Tibial artery (tissue), 4 donors: ENCODE measurements at places on chromosomes 4 and X.

DNA sequence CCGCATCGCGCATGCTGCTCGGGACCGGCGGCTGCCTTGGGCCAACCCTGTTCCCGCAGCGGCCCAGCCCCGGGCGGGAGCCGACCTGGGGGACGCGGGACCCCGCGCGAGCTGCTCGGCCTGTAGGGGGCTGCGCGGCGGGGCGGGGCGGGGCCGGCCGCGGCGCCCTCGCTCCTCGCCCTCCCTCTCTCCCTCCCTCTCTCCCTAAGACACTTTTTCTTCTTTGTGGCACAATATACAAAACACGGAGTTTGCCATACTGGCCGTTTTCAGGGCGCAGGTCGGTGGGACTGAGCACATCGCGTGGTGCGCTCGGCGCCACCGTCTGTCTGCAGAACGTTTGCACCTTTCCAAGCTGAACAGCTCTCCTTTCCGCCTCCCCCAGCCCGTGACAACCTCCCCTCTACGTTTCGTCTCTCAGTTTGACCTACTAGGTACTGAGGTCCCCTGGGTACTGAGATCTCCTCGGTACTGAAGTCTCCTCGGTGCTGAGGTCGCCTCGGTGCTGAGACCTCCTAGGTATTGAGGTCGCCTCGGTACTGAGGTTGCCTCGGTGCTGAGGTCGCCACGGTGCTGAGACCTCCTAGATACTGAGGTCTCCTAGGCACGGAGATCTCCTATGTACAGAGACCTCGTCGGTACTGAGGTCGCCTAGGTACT, 261.1 kb upstream of the PLCXD1 start:
- no peak for DNase-seq

DNA sequence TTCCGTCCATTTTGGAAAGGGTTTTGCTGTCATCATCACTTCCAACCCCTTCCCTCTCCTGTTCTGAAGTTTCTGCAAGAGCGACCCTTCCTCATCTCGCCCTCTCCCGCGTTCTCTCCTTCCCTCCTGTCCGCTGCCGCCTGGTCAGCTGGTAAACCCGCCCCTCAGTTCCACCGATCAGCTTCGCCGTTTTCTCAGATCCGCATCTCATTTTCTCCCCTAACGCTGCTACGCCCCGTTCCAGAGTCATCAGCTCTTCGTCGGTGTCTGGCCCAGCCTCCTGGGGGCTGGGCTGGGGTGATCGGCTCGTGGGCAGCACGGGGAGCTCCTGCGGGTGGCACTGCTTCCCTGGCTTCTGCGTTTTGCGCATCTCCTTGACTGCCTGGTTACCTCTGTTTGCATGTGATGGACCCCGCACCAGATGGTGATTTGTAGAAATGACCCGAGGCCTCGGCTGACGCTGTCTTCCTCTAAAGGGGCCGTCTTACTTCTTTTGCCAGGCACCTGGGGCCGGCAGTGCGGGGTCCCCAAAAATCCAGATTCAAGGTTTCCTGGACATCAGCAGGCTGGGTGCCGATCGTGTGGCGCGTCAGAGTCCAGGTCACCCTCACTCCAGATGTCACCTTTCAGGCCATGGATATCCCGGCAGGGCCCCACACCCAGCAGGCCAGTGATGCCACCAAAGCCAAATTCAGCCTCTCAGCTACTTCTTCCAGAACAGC, 13.4 kb downstream of the CTBP1 start:
- peak; percentile 9 for DNase-seq

GRCh38 chr4:6031846-6032245, 13.6 kb upstream of the C4orf50 start:
- DNase-seq, result no peak

DNA sequence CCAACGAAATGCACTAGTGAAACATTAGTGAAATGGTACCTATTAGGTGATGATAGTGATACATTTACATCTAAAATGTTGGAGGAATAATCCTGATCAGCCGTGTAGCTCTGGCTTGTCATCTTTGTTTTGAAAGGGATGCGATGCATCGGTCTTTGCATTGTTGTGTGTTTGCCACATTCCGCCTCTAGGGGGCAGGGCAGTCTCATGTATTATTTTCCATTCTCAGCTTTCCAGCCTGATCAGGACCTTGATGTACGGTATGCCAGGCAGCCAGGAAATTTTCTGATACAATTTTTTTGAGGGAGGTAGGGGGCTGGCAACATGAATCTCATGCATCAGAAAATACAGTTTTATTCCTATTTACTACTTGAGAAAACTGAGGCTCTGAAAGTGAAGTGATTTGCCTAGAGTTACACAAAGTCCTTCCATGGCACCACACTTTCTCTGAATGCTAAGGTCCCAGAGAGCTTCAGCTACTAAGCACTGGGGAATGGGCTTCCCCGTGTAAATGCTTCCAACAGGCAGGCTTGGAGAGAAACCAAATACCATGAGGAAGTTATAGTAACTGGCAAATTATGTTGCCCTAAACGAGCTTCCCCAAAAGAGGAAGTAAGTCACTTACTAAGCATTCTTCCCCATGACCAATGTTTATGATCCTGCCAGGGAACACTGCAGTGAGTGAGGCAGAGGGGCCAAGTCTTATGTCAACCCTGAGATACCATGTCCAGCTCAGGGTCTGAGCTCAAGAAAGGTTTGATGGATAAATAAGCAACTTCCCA, 31.8 kb upstream of the IQSEC2 start:
- peak; percentile 70 for DNase-seq

GRCh38 chrX:129553619-129554288, 13.7 kb downstream of the OCRL start:
- no peak for DNase-seq

DNA sequence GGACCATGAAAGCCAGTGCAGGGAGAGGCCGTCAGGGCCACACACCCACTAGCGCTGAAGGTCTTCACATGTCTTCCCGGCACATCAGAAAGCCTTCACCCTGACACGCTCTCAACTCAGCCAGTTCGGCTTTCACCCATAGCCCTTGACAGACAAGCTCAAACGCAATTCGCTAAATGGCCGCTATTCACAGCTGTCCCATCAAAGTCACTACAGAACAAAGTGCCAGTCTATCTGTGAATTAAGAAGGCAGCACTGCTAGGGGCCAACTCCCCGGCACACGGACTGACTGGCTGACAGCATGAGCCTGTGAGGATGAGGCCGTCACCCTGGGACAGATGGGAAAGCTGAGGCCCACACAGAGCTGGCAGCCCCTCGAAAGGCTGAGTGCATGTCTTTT, 45.7 kb downstream of the ACOX3 start:
- no peak for DNase-seq

GRCh38 chr4:10697086-10697485, 12.5 kb upstream of the CLNK start:
- DNase-seq, result no peak

DNA sequence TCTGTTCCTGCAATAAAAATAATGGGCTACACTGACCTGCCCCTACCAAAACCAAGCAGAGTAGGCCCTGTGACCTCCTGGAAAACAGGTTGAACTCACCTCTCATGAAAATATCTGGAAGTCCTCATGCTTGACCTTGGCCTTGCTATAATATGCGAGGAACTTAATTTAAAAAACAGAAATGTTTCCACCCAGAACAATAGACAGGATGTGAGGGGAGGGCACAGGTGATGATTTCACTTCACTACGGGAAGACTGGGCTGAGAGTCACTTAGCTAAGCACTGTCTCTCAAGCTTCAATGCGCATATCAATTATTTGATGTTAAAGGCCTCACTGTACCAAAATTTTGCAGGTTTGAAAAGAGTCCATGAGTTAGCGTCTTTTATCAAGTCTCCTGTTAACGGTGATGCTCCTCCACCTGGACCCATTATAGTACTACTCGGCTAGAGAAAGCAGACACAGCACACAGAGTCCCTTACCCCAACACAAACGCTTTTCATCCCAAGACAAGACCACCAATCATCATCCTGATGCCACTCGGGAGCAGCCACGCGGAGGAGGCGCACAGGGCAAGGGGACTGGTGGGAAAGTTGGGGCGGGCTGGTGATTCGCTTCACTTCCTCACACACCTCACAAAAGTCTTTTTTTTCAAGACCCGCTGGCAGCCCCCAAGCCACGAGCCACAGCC, 25.9 kb downstream of the ZNF721 start:
- DNase-seq, result no peak

DNA sequence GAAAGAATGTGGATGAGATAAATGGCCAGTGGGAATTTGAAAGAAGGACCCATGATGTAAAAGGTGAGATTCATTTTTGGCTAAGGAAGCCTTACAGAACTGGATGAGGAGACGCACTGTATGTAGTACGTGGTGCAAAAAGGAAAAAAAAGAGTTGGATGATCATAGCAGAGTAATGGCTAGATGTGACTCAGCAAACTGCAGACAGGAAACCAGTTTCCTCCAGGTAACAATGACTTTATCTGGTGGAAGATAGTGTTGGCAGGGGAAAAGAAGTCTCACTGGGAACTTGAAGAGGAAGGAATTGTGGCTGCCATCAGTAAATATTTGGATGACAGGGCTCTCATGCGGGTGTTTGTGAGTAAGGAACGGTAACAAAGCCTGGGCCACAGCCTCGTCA, 243.2 kb downstream of the CPE start:
- DNase-seq, result no peak

DNA sequence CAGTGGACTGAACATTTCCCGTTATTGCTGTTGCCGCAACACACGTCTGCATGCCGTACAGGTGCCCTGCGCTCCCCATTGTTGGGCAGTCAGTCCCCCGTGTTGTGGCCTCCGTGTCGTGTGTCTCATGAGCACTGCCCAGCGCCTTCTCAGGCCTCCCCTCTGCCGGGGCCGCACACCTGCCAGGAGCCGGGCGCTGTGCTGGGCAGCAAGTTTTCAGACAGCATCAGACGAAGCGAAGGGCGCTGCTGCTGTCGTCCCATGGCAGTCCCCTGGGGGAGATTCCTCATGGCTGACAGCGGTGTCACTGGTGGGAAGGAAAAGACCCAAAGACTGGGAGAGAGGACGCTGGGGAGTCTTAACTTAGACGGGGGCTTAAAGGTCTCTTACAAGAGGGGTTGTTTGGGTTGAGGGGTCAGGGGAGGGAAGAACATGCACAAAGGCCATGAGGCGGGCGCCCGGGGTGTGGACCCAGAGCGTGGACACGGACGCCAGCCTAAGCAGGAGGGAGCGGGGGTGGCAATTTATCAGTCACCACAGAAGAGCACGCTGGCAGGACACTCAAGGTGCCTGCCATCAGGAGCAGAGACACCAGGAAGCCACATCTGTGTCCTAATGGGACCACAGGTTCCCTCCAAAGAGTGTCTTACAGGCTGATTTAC, 47.3 kb downstream of the RGS12 start:
- no peak for DNase-seq

- no peak for DNase-seq
Observed at GRCh38 chr4:139728840-139729239, 63.2 kb downstream of the MGST2 start.

DNA sequence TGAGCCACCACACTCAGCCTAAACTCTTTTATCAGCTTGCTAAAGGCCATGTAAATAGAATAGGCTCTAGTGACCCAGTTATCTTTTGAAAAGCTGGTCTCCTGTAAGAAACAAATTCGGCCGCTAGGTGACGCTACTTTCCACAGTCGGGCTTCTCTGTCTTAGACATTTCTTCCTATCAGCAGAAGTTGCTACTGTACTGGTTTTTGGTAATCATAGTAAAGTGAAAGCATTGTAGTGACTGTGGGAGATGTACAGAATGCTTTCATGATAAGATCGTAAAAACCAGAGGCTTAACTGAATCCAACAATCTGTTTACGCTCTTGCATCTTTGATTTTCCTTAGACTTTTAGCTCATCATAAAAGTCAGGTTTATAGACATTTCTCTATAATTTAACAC, 82.6 kb downstream of the GK start:
- no peak for DNase-seq

- no peak for DNase-seq
Observed at GRCh38 chr4:120948382-120948781, 25.9 kb upstream of the PRDM5 start.

DNA sequence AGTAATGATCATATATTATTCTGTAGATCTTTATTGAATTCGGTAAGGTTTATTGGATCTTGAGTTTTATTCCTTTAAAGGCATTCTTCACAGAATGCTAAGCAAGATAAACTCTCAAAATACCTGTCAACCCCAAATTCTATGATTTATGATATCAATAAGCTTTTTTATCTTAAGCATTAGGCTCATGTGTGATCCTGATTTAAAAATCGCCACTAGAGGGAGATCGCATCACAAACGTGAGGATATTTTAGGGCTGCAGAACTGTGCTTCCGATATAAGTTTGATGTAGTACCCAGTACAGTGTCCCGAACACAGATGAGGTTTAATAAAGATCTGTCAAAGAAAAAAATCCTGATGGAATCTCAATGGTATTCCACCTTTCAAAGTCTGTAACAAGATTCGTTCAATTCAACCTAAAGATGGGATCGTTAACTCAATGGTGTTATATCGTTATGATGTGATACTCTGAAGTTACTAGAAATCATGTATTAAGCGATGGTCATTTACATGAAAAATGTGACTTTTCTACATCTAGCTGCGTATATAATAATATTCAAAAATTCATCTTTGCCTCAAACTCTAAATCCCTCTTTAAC, 169.0 kb downstream of the CORIN start:
- no peak for DNase-seq

GRCh38 chrX:140917354-140918115, 84.9 kb upstream of the SPANXB1 start:
- DNase-seq, result no peak

- no peak for DNase-seq
Observed at GRCh38 chrX:63330681-63331080, 20.5 kb downstream of the SPIN4 start.

DNA sequence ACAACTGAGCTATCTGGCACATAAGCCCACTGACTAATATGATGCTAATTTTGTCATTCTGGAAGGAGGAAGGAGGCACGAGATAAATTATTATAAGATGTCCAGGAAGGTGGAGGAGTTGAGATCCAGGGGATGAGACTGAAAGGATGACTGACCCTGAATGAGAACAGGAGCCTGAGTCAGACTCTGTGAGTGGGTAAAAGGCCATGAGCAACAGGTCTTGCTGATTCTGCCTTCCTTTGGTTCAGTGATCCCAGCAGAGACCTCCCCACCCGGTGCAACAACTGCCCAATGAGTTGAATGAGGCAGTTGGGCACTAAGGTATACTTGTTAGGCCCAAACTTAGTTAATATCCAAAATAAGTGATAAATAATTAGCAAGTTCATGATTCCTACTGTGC, 238.1 kb upstream of the GPC4 start:
- no peak for DNase-seq

- DNase-seq, result no peak
Observed at GRCh38 chr4:110975338-110975737, 352.5 kb upstream of the PITX2 start.

GRCh38 chr4:142961866-142962265, 115.8 kb upstream of the INPP4B start:
- DNase-seq, result no peak

DNA sequence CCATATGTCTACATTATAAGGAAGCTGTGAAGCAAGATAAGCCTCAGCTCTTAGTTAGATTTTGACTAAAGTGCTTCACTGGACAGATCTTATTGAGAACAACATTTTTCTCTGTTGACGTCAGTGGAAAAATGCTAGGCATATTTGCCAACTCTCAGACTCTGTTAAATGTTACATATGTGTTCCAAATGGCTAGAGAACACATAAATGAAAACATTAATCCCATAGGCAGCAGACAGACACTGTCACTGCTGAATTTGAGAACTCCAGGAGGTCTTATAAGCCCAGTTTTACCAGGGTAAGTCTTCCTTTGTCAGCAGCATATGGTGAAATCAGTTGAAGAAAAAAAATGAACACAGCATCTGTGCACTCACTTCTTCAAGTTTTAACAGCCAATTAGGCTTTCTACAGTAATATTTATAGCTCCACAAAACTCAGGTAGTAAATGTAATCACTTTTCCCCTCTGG, 186.9 kb downstream of the CAMK2D start:
- DNase-seq, result no peak
